GF-D8 (cell line): ENCODE measurements at places on chromosomes 6 and 20.

- DNase-seq = no peak
Measured at GRCh38 chr6:116887894-116888293, 10.9 kb downstream of the RFX6 start.

- DNase-seq = no peak
Measured at GRCh38 chr6:121823437-121823851, 388.0 kb downstream of the GJA1 start.

- no peak for DNase-seq
Measured at GRCh38 chr20:2451939-2452732, 18.5 kb downstream of the SNRPB start.

GRCh38 chr6:10381133-10381829 is 33.6 kb downstream of the TFAP2A start:
- DNase-seq = no peak
